ENCODE measurements at places on chromosomes 16 and 17.

DNA sequence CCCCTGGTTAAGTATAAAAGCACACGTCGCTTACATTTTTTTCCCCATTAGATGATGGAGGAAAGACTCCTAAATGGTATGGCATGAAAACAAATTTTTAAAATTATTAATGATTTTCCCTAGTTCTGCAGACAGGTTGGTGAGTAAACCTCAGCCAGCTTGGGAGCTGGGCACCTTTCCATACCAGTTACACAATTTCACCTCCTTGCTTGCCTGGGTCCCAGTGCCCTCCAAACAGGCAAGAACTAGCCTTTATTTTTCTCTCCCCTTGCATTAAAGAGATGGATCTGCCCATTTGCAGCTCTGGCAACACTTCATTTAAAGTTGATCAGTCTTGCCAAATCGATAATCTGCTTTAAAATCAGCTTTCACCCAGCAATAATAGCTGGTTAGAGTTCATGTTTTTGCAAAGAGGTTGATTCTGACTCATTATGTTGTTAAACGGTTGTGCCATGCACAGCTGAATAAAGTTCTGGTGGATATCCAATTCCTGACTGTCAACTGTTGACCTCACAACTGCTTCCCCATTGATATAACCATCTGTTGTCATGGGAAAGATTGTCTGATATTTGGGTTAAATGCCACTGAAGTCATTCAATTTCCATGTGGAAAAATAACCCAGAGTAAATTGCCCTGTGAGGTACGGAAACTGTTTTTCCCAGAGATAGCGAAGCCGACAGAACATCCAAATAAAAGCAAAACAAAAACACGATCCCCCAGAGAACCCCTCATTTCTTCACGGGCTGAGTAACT is 1.3 kb downstream of the C17orf58 start:
- DNase-seq: peak; percentile 57

- peak; percentile 88 for DNase-seq
Measured at GRCh38 chr17:47789611-47790561, 31.7 kb downstream of the OSBPL7 start.

DNA sequence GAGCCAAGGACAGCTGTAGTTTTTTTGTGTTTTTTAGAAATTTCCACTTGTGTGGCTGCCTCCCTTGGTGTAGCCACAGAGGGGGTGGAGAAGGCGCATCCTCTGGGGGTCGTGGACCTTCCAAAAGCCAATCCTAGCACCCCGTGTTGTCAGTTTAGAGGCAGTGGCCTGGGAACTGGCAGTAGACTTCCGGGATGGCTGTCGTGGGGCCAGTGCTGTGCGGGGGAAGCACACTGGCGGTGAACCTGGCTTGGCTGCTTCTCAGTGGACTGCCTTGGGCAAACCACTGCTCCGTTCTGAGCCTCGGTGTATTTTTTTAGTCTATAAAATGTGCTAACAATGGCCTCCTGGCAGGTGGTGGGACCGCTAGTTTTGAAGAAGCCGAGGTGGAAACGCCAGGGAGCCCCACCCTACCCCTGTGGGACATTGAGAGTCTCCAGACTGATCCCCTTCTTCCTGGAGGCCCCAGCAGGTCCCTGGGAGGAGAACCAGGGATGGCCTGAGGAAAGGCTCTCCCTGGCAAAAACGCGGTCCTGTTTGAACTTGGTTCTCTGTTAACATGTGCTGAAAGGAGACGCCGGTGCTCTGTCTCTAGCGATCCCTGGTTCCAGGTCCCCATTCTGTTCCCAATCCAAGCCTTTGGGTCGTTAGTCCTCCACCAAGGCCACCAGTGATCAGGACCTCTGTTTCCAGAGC is 125.7 kb downstream of the CMIP start:
- no peak for DNase-seq

GRCh38 chr16:54070789-54071343 is 215.7 kb downstream of the IRX3 start:
- no peak for DNase-seq

DNA sequence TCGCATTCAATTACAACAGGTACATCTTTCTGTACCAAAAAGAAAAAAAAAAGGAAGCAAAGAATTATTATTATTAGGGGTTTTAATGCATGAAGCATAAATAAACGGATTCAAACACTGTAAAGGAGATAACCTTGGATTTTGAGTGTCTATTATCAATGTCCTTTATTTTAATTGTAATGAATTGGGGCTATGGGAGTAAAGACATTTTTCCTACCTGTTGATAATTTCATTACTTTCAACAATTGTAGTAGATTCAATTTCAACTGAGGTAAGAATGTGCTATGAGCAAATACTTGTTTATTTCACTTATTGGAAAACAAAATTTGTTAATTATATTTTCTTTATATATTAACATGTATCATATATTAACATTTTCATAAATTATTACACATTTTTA is 855.6 kb downstream of the KCNJ2 start:
- no peak for DNase-seq

- no peak for DNase-seq
Measured at GRCh38 chr16:35252356-35252936, 1793.0 kb downstream of the TP53TG3F start.

DNA sequence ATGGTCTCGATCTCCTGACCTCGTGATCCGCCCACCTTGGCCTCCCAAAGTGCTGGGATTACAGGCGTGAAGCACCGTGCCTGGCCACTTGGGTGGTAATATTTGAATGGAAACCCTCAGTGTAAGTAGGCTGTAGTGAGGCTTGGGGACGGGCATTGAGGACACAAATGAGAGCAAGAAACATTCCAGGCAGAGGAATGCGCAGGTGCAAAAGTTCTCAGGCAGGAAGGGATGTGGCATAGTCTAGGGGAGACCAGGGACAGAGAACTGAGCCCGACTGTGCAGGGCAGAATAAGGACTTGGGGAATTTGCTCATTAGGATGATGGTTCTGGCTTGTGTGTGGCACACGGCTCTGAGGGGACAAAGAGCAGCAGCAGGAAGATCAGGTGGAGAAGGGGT is 54.8 kb downstream of the GRB2 start:
- no peak for DNase-seq

DNA sequence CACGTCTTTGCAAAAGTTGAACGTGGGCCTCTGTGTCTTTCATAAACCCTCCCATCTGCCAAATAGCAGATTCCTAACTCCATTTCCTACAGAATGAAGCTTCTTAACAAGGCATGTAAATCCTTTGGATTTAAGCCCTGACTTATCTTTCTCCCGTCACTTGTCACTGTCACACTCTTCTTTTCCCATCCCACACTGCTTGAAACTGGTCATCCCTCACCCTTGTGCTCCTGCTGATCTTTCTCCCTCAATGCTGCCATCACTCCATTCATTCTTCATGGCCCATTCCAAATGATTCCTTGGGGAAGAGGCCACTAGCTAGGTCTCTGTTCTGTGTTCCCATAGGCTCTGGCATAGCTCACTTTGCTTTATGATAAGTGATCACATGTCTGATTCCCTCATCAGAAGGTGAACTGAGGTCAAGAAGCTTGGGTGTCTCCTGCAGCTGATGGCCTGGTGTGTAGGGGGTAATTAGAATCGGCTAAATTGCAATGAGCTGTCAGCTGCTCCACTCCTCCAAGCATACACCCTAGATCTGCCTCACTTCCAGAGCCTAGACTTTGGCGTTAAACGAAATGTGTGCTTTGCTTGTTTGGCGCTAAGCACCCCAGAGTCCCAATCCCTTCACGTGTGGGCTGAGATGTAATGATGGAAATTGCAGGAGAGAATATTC is 61.7 kb downstream of the PECAM1 start:
- DNase-seq: no peak

- DNase-seq: no peak
Measured at GRCh38 chr17:17712268-17712924, 31.1 kb downstream of the RAI1 start.

DNA sequence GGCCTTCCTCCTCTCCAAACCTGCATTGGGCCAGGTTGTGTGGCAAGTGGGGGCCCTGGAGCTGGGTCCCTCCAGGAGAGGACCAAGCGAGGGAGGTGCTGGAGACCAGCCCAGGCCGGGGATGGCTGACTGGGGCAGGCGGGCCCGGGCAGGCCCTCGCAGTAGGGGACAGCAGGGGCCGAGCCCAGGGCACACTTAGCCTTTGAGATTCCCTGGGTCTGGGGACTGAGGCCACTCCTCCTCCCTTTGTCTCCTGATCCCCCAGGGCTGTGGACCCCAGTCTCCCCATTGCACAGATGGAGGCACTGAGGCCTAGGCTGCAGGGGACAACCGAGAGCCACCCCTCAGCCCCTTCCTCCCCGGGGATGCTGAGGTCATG is 5.2 kb downstream of the FOXJ1 start:
- no peak for DNase-seq

GRCh38 chr17:82826211-82826610 is 13.6 kb downstream of the ZNF750 start:
- no peak for DNase-seq

DNA sequence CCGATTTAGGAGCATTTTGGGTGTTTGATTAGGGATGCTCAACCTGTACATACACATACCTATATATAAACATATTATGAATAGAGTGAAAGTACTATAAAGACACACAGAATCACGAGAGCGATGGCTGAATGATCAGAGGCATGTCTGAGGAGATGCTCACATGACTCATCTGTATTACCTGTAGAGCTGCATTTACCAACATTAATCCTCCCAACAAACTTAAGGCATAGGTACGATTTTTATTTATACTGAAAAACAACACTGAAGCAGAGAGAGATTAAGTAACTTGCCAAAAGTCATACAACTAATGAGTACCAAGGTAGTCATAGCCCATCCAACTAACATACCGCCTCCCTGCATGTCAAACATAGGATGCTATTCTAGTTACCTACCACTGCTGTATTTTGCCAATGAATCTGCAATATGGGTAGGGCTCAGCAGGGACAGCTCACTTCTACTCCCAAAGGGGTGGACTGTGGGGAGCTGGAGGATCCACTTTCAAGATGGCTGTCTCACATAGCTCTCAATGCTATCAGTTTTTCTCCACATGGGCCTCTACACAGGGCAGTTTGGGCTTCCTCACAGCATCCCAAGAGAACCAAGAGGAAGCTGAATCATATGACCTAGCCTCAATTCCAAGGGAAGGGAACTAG is 7.3 kb downstream of the CYB5D1 start:
- DNase-seq: no peak

DNA sequence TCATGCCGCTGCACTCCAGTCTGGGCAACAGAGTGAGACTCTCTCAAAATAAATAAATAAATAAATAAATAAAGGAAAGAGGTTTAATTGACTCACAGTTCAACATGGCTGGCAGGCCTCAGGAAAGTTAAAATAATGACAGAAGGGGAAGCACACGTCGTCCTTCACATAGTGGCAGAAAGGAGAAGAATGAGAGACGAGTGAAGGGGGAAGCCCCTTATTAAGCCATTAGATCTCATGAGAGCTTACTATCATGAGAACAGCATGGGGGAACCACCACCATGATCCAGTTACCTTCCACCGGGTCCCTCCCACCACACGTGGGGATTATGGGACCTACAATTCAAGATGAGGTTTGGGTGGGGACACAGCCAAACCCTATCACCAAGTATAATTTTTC is 54.5 kb downstream of the PAFAH1B1 start:
- DNase-seq: no peak

GRCh38 chr17:16980061-16980460 is 8.1 kb upstream of the TNFRSF13B start:
- no peak for DNase-seq

DNA sequence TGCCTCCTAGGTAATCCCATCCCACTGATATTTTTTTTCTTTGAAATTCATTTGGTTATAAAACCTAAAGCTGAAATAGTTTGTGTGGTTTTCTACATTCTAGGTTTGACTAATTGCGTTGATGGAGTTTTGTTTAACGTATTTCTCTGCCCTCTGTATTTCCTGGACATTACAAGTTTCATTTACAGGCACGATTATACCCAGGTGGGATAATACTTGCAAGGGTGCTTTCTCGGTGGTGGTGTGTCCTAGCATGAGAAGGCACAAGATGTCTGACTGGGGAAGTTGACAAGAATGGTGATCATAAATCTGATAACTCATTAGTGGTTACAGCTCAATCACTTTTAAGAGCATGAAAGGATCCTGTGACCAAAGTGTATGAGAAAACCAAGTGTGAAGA is 45.0 kb downstream of the DYNLRB2 start:
- DNase-seq: no peak

DNA sequence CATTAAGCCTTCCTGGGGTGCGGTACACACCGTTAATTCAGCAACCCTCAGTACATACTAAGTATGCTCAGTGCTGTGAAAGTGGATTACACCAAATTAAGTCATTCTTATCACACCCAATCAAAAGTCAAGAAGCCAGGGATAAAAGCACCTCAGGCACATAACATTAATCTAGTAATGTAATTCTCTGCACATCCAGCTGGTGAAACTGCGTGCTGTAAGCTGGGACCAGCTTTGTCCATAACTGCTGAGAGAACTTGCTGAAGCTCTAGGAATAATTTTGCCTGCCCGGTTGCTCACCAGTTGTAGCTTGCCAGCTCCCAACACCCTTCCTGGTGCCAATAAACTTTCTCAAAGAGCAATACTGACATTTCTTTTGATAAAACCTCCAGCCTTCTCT is 44.9 kb downstream of the SLC47A1 start:
- no peak for DNase-seq

DNA sequence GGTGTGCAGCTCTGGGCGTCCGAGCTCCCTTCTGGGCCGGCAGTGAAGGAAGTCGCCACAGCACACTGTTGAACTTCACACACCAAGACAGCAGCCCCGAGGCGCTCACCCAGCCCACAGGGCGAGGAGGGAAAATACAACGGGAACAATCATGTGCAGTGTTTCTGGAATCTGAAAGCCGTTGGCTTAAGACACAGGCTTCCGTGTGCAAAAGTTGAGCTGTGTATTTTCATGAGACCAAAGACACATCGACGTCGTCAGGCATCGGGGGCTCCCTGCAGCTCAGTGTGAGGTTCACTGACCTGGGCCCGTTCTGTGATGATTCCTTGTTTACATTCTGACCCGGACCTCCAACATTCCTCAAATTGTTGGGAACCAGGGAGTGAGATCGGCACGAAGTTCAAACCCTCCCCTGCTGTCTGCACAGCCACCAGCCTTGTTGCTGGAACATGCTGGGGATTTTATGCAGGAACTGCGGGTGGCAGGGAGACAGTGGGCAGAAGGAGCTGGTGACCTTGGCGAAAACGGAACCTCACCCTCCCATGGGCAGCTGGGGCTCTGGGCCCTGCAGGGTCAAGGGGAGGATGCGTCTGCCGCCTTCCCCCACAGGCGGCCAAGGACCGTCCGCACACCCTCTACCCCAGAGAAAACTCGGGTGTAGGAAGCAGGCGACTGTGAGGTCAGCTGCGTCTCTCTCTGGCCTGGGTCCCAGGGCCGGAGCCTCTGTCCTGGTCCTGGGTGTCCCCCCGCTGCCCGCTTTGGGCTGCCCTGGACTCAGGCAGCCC is 72.2 kb downstream of the METRNL start:
- DNase-seq: peak; percentile 28

GRCh38 chr16:1914084-1914608 is 4.1 kb downstream of the HS3ST6 start:
- no peak for DNase-seq

DNA sequence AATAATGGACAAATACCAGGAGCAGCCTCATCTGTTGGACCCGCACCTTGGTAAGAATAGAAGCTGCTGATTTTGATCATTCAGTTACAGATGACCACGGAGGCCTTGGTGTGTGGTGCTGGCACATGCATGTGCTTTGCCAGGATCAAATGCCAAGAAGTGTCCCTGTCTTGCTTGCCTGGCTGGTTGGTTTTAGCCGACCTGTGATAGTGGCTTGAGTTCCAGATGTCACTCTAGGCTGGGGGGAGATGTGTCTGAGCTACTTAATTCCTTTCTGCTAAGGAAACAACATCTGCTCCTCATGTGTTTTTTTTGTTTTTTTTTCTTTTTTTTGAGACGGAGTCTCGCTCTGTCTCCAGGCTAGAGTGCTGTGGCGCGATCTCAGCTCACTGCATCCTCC is 4.3 kb downstream of the TBCD start:
- DNase-seq: no peak

All from HTR-8/SVneo (cell line).